ENCODE measurements at places on chromosomes 3 and 15.

- no peaks in the 10 kb centered on the region for H3K36me3 ChIP-seq
- no peak overlapping the region for H3K27ac ChIP-seq
- H3K27me3 ChIP-seq = no peaks in the 10 kb centered on the region
- no peak for DNase-seq
- H3K4me1 ChIP-seq = no peaks in the 10 kb centered on the region
Observed at GRCh38 chr3:54909191-54909590, 18.7 kb downstream of the LRTM1 start.

GRCh38 chr15:52113235-52113634 lies 660 bp upstream of the BCL2L10 start:
- no peak for DNase-seq

DNA sequence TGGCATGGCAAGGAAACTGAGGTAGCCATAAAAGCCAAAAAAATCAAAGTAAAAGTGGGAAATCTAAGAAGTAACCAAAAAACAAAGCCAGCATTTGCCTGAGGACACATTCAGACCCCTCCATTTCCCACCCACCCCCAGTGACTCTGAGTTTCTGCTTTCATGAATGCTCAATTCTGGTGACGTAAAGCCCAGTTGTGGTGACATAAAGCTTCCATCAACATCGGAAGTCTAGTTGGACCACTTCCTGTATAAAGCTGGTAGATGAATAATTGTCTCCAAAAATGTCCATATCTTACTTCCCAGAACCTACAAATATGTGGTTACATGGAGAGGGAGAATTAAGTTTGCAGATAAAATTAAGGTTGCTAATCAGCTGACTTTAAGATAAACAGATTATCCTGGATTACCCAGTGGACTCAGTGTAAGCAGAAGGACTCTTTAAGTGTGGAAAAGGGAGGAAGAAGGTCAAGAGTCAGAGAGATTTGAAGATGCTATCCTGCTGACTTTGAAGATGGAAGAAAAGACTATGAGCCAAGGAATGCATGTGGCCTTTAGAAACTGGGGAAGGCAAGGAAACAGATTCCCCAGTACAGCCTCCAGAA lies 62.0 kb upstream of the ST3GAL6 start:
- no peak for DNase-seq
- no peaks in the 10 kb centered on the region for H3K36me3 ChIP-seq
- H3K4me1 ChIP-seq = no peaks in the 10 kb centered on the region
- no peak overlapping the region for H3K4me3 ChIP-seq
- H3K27ac ChIP-seq = no peak overlapping the region

- H3K36me3 ChIP-seq = no peaks in the 10 kb centered on the region
- no peak overlapping the region for H3K27ac ChIP-seq
- DNase-seq = no peak
- no peaks in the 10 kb centered on the region for H3K4me1 ChIP-seq
- H3K4me3 ChIP-seq = no peak overlapping the region
- no peaks in the 10 kb centered on the region for H3K27me3 ChIP-seq
Observed at GRCh38 chr3:4340411-4341335, 37.5 kb downstream of the SETMAR start.
